IMR-90 (cell line): ENCODE measurements at places on chromosomes 12 and 14.

DNA sequence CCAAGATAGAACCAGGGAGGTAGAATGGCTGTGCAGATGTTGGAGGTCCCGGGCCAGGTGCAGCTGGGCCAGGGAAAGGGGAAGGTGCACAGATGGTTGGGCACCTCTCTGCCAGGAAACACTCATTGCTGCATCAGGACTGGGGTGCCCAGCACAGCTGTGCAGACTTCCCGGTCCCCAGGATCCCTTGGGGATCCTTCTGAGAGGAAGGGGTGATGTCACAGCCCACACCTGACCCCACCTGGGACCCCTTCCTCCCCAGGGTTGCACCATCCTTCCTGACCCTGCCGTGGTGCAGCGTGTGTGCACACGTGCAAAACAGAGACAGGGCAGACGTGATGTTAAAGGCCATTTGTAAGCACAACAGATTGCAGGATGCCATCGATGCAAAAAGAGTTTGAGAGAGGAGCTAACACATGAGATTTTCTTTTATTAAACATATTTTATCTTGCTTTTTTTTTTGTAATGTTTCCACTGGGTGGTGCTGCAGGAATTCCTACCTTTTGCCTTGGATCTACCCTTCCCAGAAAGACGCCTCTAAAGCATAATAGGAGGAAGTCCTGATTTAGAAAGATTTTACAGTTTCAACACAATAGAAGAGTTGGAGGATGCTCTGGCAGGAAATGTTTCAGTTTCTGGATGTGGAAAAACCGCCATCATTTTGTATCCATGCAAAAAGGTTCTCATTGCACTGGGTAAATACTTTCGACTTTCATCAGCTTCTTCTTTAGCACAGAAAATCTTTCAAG is 14.8 kb downstream of the ELK3 start:
- no peak for DNase-seq

- DNase-seq = peak; percentile 90
These were observed 551 bp downstream of the METTL1 start for GRCh38 chr12:57771236-57771872.

GRCh38 chr14:28776482-28777266 is 10.1 kb downstream of the FOXG1 start:
- no peak for DNase-seq

DNA sequence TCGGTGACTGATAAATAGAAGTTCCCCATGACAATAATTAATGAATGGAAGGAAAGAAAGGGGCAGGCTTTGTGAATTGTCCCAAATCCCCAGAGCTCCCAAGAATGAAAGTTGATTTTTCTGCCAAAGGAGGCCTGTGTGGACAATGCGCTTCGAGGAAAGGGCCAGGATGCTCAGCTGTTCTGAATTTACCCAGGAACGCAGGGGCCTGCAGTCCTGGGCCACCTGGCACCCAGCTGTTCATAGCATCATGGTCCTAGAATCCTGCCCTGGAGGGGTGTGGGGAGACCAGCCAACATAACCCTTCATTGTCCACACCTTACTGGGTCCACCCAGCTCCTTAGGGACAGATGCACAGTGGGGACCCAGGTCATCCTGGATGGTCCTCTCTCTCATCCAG is 587.5 kb downstream of the BCL11B start:
- no peak for DNase-seq

- no peak for DNase-seq
These were observed 75.0 kb downstream of the ACADS start for GRCh38 chr12:120800665-120801064.

DNA sequence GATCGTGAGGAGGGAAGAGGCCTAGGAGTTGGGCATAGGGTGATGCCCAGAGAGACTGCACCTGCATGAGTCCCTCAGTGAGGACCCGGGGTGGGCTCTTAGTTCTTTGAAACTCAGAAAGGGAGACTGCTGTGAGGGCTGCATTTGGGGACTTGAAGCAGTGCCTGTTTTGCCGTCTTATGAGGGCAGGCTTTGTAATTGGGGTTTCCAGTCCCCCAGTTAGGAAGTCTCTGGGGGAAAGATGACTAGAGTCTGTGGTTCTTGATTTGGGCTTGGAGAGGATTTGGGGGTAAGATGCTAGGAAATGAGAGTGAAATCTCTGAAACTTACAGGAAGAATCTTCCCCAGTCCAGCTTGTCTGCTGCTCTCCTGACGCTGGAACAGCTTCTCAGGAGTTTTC is 99.6 kb downstream of the ARF6 start:
- no peak for DNase-seq

DNA sequence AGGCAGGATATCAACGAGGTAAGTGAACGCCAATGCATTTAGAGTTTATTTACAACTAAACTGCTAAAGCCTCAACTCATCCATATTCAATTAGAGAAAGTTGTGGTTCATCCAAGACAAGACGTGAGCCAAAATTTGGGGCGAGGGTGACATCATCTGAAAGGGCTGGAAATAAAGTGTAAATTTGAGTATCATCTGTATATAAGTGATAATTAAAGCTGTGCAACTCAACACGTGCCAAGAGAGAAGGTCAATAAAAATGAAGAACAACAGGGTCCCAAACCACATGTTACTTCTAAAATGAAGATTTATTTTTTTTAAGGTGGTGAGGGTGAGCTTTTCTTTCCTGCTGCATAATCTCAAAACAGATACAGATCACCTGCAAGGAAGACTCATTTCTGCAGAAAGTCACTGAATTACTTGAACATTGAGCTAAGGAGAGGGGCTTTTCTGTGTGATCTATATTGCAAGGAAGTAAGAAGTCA is 203.6 kb downstream of the EFCAB11 start:
- no peak for DNase-seq

GRCh38 chr12:68163560-68164081 is 4.1 kb upstream of the IFNG start:
- no peak for DNase-seq

- DNase-seq = no peak
These were observed 125.4 kb downstream of the LRIG3 start for GRCh38 chr12:58794859-58795258.

DNA sequence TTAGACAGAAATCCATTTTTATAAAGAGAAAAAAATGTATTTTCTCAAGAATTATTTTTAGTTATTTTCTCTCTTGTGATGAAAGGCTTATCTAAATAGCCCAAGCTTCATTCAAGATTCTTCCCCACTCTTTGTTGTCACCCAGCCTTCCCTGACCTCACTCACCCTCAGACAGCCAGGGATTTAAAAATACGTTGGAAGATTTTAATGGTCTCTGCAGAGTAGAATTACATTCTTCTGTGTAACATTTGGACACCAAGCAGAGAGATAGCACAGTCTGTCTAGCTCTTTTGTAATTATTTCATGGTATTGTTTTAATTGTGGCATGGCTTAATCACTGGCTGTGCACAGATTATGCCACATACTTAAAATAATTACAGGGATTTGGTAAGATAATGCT is 130.3 kb downstream of the IGF1 start:
- no peak for DNase-seq

DNA sequence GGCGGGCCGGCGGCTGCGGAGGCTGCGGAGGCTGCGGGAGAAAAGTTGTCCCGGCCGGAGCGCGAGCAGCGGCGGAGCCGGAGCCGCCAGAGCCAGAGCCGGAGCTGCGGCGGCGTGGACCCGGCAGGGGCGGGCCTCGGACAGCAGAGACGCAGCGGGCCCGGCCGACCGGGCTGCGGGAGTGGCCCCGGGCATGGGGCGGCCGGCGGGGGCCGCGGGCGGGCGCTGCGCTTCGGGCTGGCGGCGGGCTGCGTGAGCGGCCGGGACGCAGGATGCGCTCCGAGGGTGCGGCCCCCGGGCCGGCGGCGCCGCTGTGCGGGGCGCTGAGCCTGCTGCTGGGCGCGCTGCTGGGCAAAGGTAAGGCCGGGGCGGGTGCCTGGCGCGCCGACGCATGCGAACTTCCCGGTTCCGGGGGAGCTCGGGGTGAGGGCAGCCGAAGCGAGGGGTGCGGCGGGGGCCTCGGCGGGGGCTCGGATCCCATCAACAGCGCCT is at the start of gene TMEM132C:
Gene TMEM132C, plus strand, starts transcription at position 40 of the 492 bp plus-strand sequence. Its CDS starts 233 bp downstream, at position 273.
- DNase-seq = no peak

GRCh38 chr12:7344833-7345606 is 41.1 kb downstream of the ACSM4 start:
- DNase-seq = no peak

DNA sequence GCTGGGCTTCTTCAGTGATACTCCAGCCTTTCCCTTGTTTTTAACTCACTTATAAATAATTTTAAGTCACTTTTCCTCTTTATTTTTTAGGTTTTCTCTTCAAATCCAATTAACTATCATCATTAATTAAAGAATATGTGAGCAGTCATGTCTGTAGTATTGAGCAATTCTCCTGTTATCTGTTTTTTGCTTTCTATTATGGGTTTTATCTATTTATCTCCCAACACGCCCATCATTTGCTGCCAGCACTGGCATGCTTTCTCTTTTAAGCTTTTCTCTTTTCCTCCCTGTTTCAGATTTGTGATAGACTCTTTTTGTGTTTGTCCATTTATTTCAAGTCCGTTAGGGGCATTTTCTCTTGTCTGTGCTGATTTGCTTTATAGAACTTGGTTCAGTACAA is 72.3 kb downstream of the CRADD start:
- DNase-seq = no peak

DNA sequence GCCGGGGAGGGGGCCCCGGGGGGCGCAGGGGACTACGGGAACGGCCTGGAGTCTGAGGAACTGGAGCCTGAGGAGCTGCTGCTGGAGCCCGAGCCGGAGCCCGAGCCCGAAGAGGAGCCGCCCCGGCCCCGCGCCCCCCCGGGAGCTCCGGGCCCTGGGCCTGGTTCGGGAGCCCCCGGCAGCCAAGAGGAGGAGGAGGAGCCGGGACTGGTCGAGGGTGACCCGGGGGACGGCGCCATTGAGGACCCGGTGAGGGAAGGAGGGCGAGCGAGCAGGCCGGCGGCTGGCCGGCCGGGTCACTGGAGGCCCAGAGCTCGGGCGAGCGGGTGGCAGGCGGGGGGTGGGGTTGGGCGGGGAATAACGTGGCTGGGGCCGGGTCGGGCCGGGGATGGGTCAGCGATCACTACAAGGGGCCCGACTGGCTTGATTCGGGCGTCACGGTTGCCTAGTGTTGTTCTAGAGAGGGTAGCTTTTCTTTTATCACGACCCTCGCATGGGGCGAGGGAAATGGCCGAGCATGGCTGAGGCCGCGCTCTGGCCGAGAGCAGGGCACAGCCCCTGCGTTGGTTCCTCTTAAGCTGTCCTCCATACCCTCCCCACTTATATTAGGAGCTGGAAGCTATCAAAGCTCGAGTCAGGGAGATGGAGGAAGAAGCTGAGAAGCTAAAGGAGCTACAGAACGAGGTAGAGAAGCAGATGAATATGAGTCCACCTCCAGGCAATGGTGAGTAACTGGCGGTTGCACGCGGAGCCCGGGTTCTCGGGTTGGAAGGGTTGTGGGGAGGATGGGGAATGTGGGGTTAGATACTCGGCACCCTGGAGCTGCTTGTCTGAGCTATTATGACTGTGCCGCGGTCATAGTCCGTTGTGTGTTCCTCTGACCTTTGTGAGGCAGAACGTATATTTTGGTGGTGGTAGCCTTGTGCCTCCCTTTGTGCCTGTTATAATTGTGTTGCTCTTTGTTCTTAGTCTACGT is 603 bp downstream of the PABPN1 start:
- peak; percentile 54 for DNase-seq

DNA sequence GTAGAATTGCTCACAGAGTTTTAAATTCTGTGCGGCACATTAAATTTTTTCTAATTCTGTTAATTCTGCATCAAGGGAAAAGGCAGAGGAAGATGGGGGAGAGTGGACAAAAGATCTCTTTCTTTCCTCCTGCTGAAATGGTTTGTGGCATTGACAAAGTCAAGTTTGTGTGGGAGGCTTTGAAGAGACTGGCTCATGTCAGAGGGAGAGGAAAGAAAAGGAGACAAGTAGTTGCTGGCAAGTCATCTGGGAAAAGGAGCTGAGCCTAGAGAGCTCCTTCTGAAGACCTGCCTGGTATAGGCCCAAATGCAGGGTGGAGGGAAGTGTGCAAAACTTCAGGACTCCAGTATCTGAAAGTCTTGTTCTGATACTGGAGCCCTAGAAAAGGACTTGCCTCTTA is 36.3 kb downstream of the TTLL5 start:
- no peak for DNase-seq

DNA sequence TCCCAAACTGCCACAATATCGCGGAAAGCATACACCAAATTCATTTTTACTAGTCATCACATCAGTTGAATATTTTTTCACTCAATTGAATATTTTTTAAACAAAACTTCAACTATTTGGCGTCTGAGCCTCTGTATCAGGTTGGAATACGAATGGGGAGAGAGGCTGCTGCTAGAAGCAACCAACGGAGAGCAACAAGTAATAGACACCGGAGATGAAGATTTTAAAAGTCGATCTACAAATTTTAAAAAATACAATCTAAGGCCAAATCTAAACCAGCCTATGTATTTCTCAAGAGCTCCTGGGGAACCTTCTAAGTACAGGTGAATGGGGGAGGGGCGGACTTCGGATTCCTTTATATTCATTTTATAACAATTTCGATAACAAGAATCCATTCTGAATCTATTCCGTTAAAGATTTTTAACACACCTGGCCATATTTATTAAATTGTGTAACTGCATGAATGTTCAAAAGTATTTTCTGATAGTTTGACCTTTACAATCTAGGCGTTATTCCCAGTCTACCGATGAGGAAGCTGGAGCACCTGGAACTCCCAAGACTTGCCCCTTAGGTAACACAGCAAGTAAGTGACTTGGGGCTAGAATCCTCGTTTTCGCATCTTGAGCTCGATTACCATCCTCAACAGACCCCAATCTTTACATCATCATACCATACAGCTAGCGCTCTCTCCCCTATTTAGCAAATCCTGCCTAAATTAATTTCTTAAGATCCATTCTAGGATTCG is 1.2 kb downstream of the GNPNAT1 start:
- DNase-seq = no peak

- DNase-seq = peak; percentile 97
These were observed 74.3 kb upstream of the CPM start for GRCh38 chr12:69007101-69007854.
